ENCODE measurements at places on chromosomes 5 and 9.

GRCh38 chr5:108521841-108522506 lies 140.1 kb upstream of the FBXL17 start:
- DNase-seq, result no peak

GRCh38 chr5:174115226-174115625 lies 69.7 kb downstream of the NSG2 start:
- no peak for DNase-seq

DNA sequence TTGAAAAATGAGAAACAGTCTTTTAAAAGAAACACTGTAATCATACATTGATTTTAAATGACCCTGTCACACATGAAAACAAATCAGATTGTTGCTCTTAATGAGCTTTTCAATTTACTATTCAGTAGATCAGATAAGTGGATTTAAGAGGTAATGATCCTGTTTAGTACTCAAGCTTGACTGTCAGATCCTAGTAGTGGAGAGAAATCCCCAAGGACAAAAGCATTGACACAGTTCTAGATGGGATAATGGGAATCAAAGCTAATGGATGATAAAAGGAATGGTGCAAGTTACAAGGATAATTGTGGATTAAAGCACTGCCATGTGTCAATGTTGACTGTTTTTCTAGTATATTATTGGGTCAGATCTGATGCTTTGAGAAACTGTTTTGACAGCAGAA lies 142.3 kb upstream of the TLX3 start:
- no peak for DNase-seq

DNA sequence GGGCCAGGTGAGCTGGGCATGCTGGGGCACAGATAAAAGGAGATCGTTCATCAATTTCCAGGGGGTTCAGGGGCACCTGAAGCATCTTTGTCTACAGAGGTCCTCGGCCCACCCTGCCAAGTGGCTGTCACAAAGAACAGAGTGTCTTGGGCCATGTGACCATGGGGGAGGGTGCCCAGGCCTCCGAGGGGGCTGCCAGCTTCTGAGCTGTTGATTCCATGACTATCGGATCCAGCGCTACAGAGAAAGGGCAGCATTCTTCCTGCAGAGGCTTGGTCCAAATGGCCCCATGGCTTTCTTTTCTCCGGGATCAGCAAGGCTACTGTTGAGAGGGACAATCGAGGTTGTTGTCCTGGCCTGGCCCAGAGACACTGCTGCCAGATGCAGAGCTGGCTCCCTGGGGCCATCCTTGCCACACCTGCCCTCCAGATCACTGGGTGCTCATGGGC lies 289.2 kb downstream of the ZSWIM6 start:
- no peak for DNase-seq

- DNase-seq, result no peak
Observed at GRCh38 chr5:116669261-116670031, 94.8 kb upstream of the SEMA6A start.

- no peak for DNase-seq
Observed at GRCh38 chr9:127130661-127131538, 8.5 kb upstream of the ANGPTL2 start.

DNA sequence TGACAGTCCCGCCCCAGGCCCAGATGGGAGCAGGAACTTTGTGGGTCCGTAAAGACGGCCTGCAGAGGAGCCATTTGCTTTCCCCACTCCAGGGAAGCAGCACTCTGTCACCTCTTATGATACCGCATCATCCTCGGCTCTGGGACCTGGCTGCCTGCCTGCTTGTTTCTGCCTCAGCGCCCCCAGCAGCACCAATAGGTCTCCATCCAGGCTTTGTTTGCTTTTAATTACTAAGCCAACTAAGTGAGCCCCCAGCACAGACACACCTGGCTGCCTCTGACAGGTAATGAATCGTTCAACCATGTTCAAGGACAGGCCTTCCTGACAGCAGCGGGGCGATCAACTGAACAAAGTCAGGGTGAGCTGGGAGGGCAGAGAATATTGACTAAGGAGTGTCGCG lies 141.4 kb downstream of the C5orf15 start:
- no peak for DNase-seq

- no peak for DNase-seq
Observed at GRCh38 chr5:144598451-144599068, 427.9 kb downstream of the KCTD16 start.
